Stimulated activated CD8-positive, alpha-beta memory T cell treated with anti-CD3 and anti-CD28 coated beads, Interleukin-7, amount 100 ng/mL, for 4 hours (primary cell): ENCODE measurements at places on chromosomes 12 and 14.

GRCh38 chr12:121786440-121786825 is 7.1 kb downstream of the RHOF start:
- DNase-seq, result no peak

DNA sequence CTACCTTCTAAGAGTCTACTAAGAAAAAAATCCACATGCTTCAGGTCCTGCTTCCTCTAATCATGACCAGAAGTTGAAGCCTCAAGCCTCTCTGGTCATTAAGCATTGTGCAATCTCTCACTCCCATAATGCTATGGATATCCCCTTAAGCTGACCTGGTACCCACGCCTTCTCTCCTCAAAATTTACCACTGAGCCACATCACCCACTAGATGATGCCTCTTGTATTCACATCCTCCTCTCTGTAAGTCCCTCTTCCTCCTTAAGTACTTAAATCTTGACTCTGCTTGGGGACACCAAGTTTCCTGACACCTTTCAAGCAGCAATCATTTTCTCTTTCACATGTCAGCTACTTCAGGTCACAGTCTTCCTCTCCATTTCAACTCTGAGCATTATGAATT is 9.8 kb downstream of the GALNT4 start:
- no peak for DNase-seq

DNA sequence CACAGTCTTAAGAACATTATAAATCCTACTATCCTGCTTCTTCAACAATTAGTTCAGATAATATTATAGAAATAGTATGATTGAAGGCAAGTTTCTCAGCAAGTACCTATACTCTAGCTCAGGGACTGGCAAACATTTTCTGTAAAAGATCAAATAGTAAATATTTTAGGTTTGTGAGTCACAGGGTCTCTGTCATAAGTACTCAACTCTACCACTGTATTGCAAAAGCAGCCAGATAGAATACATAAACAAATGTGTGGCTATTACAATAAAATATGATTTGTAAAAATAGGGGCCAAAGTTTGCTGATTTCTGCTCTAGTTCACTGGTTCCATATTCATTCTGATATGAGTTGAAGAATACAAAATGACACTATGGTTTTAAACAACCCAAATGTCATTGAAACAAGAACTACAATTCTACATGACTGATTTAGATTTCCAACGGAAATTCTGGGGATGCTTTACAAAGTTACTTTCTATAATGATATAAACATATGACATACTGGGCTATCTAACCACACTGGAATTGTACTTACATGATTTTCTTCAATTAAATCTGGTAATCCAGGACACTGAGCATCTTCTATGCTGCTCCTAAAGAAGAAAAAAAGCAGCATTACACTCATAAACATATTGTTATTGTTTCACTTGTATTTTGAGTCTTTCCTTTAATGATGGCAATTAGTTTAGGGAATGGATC is 23.2 kb downstream of the LGALS3 start:
- DNase-seq, result no peak

DNA sequence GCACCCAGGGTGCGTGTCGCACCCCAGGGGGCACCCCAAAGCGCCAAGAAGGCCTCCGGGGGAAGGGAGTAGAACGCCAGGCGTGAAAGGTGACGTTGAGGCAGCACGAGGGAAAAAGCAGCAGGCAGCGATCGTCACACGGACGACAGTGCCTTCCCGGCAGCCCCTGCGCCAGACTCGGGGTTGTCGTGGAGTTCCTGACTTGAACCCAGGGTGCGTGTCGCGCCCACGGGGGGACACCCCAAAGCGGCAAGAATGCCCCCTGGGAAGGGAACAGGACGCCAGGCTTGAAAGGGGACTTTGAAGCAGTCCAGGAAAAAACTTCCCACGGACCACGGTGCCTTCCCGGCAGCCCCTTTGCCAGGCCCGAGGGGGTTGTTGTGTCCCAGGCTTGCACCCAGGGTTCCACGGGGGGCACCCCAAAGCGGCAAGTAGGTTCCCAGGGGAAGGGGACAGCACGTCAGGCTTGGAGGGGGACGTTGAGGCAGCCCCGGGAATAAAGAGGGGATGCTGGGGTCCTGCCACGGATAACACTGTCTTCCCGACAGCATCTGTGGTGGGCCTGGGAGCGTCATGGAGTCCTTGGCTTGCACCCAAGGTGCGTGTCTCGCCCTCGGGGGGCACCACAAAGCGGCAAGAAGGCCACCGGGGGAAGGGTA is 159.2 kb upstream of the ALG10B start:
- no peak for DNase-seq

GRCh38 chr14:60657456-60658210 is 8.4 kb upstream of the SIX1 start:
- DNase-seq, result no peak

GRCh38 chr12:103415681-103416080 is 80.1 kb downstream of the C12orf42 start:
- DNase-seq, result no peak

- no peak for DNase-seq
These were observed 23.3 kb downstream of the CHST11 start for GRCh38 chr12:104480012-104480411.

DNA sequence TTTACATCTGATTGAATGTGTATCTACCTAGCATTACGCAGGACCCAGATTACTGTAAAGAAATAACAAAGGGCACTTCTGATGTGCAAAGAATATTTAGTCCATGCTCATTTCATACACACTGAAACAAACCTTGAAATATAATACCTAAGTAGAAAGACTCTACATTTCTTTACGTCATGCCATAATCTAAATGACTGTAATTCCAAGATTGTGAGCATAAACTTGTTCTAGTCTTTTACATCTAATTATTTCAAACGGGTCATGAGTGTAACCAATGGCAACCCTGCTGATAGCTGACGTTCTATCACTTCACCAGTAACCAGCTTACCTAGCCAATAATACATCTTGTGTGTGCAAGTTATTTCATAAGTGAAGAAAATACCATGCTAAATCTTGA is 433.8 kb downstream of the PRKD1 start:
- DNase-seq, result no peak

GRCh38 chr12:93663729-93664084 is 13.5 kb upstream of the CRADD start:
- no peak for DNase-seq

- DNase-seq, result no peak
These were observed 31.4 kb downstream of the CD9 start for GRCh38 chr12:6231359-6232268.

GRCh38 chr12:765840-766239 is 13.5 kb downstream of the WNK1 start:
- DNase-seq, result no peak

GRCh38 chr12:29316752-29317151 is 64.2 kb downstream of the ERGIC2 start:
- DNase-seq, result no peak

- no peak for DNase-seq
These were observed 66.5 kb downstream of the TBC1D30 start for GRCh38 chr12:64890873-64891468.

- no peak for DNase-seq
These were observed 70.5 kb upstream of the CPSF6 start for GRCh38 chr12:69168828-69169227.

GRCh38 chr14:102279688-102280348 is 25.1 kb downstream of the MOK start:
- no peak for DNase-seq

GRCh38 chr12:16154990-16155389 is 122.5 kb downstream of the SLC15A5 start:
- no peak for DNase-seq

GRCh38 chr12:59398164-59398563 is 197.7 kb upstream of the SLC16A7 start:
- no peak for DNase-seq

DNA sequence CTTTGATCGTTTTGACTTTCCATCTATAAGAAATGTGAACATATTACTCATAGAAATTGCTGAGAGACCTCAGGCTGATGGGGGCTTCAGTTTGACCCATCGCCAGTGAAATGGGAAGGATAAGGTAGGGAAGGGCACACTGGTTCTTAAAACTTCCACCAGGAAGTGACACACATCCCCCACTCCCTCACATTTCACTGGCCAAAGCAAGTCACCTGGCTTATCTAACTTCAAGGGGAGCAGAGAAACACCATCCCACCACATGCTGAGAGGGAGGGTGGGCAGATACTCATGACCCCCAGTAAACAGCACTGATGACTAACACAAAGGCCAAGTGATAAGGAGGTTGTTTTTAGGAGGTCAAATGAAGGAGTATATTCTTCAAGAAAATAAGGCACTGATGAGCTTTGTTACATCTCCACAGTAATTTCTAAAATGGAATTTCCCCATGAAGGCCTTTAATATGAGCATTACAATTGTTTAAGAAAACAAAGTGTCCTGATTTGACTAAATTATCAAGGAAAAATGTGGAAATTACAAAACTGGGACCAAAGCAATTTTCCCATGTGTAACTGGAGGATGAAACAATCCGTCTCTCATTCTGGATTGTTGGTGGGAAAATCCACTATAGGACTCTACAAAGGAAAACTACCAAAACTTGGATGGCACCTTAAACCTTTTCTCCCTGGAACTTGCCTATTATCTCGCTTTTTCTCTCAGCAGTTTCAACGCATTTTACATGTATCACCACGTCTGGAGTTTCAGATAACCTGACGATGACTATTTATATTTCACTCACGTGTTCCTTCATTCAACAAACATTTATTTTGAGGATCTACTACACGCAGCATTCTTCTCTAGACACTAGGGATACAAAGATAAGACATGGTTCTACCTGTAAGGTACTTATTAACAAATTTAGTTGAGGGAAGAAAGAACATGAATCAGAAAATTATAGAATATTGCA is 91.8 kb upstream of the EEA1 start:
- no peak for DNase-seq

DNA sequence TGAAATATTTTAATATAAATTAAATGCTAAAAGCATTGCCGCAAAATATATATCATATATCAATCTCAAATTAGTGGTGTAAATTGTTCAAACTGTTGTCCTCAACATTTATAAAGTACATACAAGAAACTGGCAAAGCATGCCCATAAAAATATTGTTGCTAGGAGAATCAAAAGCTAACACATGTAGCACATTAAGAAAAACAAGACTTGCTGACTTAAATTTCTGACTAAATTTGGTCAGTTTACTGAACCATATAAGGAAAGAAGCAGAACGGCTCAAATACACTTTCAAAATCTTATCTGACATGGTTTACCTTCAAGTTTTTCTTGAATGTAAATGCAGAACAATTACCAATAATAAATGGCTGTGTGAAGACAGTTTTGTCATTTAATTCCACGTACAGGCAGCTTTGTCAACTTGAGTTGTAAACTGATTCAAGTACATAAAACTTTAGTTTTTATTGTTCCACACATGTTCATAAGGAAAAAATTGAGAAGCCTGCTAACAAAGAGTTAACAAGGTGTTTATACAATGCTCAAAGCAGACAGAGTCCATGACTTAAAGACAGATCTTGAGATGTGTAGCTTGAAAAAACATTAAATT is 50.4 kb downstream of the PPP1R12A start:
- DNase-seq, result no peak

- DNase-seq, result no peak
These were observed 19.9 kb downstream of the PTGER2 start for GRCh38 chr14:52333823-52334657.

GRCh38 chr14:22602862-22603261 is 4.8 kb downstream of the ABHD4 start:
- no peak for DNase-seq

DNA sequence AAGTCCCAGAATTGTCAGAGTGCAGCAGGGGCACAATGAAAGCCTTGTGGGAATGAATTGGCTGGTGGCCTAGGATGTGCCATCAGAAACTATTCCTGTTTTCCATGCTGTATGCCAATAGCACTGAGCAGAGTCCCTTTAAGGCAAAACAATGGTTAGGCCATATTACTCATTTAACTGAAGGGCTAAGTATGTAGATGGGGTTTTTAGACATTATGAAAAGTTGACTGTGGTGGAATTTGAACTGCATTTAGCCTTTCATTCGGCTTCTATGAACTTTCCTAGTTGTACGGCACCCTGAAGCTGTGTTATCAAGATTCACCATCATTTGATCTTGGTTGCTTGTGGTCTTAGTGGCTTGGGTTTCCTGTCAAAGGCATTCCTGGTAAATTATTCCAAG is 24.8 kb downstream of the IL26 start:
- no peak for DNase-seq

GRCh38 chr12:87807086-87807485 is 222.1 kb downstream of the C12orf50 start:
- no peak for DNase-seq

GRCh38 chr14:20417250-20418186 is 4.2 kb upstream of the TEP1 start:
- DNase-seq, result no peak

DNA sequence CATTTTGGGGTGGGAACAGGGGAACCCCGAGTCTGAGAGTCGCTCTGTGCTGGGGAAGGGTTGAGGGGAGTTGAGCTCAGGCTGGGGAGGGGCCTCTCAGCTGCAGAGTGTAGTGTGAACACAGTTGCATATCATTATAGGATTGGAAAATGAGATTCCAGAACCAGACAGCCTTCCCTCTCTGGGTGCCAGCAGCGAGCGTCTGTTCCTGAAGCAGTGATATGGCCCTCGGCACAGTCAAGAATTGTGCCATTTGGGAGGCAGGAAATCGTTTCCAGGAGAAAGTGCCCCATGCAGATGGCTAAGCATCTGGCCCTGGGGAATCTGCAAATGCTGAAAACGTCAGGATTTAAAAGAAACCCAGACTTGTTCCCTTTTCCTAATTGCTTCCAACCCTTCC is 70.4 kb upstream of the SFSWAP start:
- DNase-seq, result no peak

DNA sequence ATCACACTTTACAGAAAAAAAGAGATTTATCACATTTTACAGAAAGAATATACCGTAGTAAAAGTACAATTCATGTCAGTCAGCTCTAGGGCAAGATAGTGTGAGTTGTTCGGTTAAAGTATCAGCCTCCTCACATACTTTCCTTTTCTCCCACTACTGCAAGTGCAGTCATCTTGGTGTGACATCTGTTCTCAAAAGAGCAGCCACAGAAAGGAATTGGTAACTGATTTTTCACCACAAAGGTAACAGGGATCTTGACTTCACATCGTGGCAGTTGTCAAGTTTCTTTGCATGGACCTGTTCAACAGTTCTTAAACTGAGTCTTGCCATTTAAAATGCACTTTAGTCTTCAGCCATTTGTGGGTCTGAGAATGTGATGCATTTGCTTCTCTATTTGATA is 5.0 kb upstream of the E2F7 start:
- no peak for DNase-seq
